Neural progenitor cell (in vitro differentiated cells): ENCODE measurements at places on chromosomes 4 and X. TPM values are rescaled to one million over a fixed set of nuclear protein-coding genes. Genes with fewer than 3 reads are reported as not detected.

The NLGN4X gene
- total RNA-seq = 10.1 and 17.6 TPM in 2 replicates

The ASB12 gene
- 0.19 TPM in 1 of 2 replicates, not detected in the other for total RNA-seq

The F9 gene
- not detected in 2 replicates for total RNA-seq

The HEPH gene
- 112 and 168 TPM in 2 replicates for total RNA-seq

The TMPRSS11B gene
- not detected in 2 replicates for total RNA-seq

The USP27X gene
- 4.2 and 5.5 TPM in 2 replicates for total RNA-seq

The EDA2R gene
- total RNA-seq = 8.0 and 8.8 TPM in 2 replicates

The HTATSF1 gene
- total RNA-seq = 111 and 123 TPM in 2 replicates

The OTUD6A gene
- total RNA-seq = not detected in 2 replicates

The FAM149A gene
- 4.6 and 10.4 TPM in 2 replicates for total RNA-seq

DNA sequence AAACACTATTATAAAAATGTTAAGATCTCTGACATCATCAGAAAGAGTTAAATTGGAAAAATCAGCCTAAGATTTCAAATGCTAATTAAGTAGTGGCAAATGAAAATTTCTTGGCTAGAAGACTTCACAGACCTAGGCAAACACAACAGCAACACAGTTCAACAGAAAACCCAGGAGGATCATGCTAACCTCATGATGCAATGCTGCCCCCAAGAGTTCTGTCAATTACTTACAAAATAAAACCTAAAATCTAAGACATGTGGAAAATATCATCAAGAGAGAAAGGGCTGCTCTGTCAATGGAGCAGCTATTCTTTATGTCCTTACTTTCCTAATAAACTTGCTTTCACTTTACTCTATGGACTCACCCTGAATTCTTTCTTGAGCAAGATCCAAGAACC is 21.0 kb downstream of the S100G start:
- DNase-seq = peak; percentile 57

GRCh38 chr4:94759767-94760211 is 2.0 kb downstream of the BMPR1B start:
- no peak for DNase-seq

DNA sequence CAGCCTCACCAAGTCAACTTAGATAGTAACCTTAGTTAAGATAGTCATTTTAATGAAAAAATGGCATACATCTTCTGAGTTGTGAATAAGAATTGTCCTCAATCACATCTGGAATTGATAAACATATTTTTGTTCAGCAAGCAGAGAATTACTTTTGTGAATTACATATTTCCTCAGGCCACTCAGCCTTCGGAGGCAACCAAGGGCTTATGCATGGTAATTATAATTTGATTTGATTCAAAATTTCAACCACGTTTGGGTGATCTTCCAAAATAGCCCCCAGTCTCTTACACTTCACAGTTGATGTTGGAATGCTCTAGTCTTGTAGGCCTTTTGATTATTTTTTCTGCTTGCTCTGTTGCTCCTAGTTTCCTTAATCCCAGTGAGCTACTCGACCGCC is 63.4 kb downstream of the GALNTL6 start:
- no peak for DNase-seq

DNA sequence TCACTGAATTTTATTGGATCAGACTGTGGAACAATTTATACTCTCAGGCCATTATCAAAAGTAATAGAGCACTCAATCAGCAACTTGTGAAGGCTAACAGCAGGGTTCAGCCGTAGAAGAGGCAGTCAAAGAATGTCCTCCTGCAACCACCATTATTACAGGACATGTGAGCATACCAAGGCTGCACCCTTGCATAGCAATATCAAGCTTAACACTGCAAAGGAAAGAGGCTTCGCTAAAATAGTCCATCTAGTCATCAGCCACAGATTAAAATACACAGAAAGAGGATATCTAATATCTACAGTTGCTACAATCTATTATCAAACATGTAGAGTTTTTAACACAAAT is 42.9 kb upstream of the TMPRSS11B start:
- no peak for DNase-seq

DNA sequence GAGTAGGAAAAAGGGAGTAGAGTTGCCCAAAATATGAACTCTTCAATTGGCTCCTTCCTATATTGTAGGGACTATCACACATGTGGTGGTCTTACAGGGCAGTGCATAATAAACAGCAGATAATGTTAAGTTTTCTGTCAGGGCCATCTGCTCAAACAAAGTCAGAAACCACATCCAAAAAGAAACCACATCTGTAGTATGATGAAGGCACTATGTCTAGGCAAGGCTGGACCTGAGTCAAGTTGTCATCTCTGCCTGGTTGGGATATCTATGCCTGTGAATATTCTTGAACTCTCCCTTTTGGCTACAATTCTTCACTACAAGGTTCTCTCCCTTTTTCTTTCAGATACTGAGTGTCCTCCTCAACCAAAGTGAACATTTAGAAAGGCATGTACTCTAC is 109.4 kb upstream of the C1GALT1C1 start:
- DNase-seq = no peak

DNA sequence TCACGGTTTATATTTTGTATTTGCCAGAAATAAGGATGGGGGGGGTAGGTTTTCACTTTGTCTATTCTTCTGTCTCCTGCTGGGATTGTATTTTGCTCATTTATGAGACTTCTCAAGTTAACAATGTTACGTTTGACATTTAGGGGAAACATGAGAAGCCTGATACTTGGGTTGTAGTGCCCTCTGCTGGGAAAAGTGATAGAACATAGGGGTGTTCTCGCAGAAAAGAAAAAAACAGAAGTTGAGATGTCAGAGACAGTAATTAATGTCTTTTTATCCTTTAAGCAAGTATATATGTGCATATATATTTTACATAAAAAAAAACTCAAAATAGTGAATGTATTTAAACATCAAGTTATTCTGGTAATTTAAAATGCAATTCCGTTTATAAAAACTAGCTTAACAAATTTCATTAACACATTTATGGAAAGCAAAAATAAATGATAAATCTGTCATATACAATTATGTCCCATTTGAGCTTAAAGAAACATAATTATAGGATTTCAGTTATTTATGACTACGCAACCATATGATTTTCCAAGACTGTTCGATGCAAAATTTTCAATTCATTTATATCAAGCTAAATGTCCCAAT is 46.0 kb upstream of the TMPRSS11F start:
- peak; percentile 70 for DNase-seq

GRCh38 chr4:26145212-26145611 is 175.6 kb upstream of the RBPJ start:
- no peak for DNase-seq

- no peak for DNase-seq
These were observed 174.8 kb downstream of the ENOX2 start for GRCh38 chrX:130728208-130728607.

DNA sequence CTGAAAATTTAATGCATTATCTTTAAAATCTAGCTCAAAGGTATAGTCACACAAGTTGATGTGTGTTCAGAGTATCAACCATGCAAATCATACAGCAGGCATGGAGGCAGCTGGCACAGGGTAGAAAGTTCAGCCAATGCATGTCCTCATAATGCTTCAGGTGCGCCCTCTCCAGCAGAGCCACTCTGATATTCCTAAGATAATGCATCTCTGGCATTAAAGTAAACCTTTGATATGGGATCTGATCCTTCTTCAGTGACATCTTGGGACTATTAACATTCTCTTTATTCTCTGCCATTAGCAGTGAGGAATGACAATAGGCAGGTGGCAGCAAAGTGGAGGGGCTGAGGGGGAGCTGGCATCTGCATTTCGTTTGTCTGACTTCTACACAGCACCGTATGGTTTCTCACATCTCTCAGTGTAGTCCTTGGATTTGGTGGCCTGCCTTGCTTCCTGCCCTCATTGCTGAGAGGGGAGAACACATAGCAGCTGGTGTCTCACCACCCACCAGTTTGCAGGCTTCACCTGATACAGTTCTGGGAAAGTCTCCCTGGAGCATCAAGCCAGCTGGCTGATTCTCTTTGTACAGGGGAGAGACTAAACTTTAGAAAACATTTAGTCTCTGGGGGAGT is 168.7 kb upstream of the TBC1D9 start:
- no peak for DNase-seq

DNA sequence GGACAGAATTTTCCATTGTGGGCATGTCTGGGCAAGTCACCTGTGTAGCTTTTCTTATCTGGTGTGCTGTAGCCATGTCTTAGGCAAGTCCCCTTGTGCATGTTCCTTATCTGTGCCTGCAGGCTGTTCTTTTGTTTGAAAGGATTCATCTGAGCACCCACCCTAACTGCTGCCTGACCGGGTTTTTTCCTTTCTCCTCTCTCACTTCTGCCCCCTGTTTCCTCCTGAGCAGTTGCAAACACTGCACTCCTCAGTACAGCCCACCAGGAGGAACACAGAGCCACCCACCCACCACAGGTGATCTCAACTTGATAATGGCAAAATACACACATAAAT is 29.2 kb upstream of the IL9R start:
- no peak for DNase-seq

DNA sequence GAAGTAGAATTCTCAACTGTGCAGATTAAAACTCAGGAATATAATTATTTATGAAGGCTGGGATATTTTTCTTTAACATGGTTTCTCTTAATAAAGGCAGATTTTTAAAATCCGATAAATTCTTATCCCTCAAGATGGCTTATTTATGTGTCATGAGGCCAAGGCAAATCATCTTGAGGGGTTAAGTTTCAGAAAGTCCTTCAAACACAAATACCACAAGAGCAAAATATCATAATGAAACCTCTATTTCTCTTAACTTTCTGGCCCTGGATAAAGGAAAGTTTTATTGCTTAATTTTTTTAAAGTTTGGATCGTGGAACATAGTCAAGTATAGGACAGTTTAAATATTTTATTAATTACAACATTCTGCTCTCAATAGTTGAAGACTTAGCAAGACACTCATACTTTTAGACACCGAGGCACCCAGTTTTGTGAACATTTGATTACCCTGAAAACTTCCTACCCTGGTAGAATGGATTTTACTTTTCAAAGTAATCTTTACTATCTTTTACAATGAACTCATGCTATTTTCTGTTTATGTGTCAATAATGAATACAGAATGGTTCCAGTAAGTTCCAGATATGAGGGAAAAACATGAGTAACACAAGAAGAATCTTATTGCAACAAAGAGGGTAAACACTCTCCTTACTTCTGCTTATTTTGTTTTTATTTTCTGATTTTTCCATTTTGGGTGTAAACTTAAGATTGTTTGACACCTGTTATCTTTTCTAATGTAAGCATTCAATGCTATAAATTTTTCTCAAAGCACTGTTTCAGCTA is 200.7 kb upstream of the IL15 start:
- DNase-seq = no peak

GRCh38 chrX:119775517-119776238 is 15.8 kb downstream of the RPL39 start:
- DNase-seq = no peak

GRCh38 chr4:663438-664428 is 10.3 kb downstream of the ATP5ME start:
- peak; percentile 83 for DNase-seq

DNA sequence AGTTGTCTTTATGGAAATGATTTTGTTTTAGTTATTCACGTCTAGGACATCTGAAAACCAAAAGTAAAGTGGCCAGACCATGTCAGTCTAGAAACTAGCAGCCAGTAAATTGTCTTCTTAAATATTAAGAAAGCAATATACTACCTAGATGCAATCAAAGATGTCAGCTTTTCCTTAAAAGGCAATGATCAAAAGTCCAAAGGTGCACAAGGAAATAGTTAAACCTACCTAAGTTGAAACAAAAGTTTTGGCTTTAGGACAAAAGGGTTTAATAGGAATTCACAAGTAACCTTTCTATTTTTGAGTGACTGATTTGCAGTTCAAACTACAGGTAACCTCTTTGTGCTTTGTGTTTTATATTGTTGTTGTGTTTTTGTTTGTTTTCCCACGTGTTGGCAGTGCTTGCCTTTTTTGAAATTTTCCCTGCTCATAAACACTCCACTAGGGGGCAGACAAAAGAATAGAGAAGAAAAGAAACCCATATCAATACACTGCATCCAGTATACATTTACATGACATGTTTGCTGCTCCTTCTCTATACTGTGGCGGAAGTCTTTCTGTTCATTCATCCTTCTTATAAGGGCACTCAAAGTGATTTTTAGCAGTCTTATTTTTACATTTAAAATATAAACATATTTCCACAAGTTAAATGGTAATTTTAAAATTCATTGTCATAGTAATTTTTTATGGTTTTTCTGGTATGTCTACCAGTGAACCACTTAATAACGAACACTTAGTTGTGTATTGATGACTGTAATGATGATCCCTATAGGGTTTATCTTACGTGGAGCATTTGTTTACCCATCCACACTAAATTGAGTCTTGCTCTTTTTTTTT is 62.7 kb downstream of the GAB1 start:
- peak; percentile 54 for DNase-seq

DNA sequence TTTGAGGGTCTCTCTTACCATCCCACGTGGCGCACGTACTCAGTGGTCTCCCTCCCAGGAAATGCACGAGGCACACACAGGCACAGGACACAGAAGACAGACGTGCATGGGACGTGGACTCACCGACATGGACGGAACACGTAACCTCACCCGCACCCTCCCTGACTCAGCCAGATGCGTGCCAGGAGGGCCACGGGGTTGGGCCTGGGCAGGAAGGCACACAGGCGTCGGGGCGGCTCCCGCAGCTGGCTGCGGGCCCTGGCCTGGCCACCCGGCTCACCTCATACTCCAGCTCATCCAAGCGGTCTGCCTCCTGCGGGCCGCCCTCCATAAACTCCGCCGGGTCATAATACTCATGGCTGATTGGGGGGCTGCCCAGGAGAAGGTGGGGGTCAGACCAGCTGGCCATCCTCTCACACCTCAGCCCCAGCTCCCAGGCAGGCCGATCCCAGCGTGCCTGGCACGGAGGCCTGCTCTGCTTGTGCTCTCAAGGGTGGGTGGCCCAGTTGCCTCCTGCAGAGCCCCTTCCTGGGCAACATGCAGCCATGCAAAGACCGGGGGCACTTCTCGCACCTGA is 12.6 kb downstream of the SSR4 start:
- no peak for DNase-seq

GRCh38 chrX:40073439-40074054 is 24.2 kb downstream of the BCOR start:
- no peak for DNase-seq

DNA sequence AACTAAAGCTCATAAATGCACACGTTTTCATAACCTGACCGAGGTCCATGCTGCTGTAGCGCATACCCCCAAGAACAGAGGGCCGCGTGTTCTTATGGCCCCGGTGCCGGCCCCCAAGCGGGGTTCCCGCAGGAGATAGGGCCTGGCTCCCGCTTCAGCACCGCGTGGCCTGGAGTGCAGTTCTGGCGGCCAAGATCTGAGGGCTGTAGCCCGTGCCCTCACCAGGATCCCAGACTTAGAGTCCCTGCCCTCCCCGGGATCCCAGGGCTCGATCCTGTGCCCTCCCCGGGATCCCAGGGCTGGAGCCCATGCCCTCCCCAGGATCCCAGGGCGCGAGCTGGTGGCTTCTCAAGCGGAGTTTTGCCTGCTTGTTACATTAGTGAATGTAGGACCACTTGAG is 1.0 kb upstream of the GRPEL1 start:
- DNase-seq = peak; percentile 75

GRCh38 chr4:81562093-81562492 is 90.4 kb upstream of the RASGEF1B start:
- DNase-seq = no peak

- DNase-seq = no peak
These were observed 404.1 kb downstream of the MAPK10 start for GRCh38 chr4:85955620-85956292.
